ENCODE measurements at places on chromosomes 11 and 22.

GRCh38 chr22:30502911-30503310 lies 2.6 kb downstream of the SEC14L4 start:
- DNase-seq: no peak

DNA sequence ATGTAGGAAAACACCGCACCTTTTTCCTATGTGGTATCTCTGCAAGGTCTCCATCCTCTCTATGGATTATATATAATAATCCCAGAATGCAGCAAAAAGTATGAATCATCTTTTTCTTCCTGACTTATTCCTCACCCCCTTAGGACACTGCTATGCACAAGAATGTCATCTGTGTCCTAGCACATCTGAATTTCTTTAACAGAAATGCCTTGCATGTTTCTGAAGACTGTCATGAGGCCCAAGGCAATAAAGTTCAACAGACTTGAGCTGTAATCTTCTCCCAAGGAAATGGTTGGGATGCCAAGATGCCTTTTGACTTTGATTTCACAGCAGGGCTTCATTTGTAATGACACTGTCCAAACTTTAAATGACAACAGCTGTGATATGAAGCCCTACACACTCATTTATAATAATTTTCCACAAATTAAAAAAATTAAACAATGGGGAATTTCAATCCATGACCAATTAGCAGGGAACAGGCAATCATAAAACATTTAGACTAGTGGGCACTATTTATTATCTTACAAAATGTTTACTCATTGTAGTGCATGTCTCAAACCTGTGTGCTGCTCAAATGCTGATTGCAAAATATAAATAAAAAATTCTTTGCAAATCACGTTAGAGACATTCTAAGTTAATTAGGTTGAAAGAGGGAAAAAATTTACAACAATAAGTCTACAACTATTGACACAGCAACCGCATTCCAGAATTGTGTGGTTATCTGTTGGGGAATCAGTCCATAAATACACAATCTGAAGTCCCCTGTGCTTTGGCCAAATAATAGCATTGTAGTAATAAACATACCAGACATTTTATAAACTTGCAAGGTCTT lies 242.3 kb downstream of the SWAP70 start:
- DNase-seq: no peak

GRCh38 chr22:37996079-37996478 lies 11.7 kb upstream of the SOX10 start:
- no peak for DNase-seq

GRCh38 chr11:120057028-120057330 lies 80.9 kb downstream of the TRIM29 start:
- no peak for DNase-seq

- DNase-seq: no peak
Observed at GRCh38 chr22:23268139-23268712, 87.9 kb downstream of the BCR start.

- no peak for DNase-seq
Observed at GRCh38 chr11:66692871-66693331, 15.2 kb upstream of the RBM4B start.

DNA sequence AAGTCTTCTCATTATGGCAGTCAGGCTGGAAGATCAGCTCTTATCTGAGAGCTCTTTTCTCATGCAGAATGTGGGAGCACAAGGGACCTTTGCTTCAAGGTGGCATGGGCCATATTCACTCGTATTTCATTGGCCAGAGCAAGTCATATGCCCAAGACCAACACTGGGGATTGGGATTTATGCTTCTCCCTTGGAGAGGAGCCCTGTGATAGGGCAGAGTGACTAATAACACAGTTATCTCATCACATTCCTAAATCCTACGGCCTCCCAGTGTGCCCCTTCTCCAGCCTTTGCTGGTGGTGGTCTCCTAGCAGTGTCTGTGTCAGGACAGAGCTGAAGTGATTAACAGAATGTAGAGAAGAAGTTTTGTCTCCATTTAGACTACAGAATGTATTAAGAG lies 48.6 kb downstream of the SYT9 start:
- DNase-seq: no peak

GRCh38 chr11:110032259-110032658 lies 60.9 kb upstream of the ZC3H12C start:
- DNase-seq: no peak

All from CD4-positive, alpha-beta T cell treated with Interleukin-6 at 100 ng/mL for 8 hours (primary cell).